Tibial nerve (tissue), 4 donors: ENCODE measurements at places on chromosomes 2 and 18. TPM values are rescaled to one million over a fixed set of nuclear protein-coding genes. Genes with fewer than 3 reads are reported as not detected.

DNA sequence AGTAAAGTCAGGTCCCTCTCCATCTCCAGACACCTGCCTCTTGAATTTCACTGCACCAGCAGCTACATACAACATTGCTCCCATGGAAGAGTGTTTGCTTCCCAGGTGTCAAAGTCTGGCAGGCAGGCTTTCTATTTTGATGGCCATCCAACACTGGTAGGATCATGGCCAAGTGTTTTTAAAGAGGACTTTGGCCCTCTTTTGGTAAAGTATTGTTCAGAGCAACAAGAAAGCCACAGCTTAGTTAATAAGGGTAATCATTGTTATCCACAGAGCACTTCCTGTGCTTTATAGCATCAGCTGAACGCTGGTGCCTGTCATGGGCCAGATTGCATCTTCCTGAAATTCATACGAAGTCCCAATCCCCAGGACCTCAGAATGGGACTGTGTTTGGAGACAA lies 133.2 kb downstream of the NCK2 start:
- H3K27ac ChIP-seq: no peak overlapping the region
- no peaks in the 10 kb centered on the region for H3K27me3 ChIP-seq
- peaks cover 26% of the 10 kb centered on the region for H3K36me3 ChIP-seq
- H3K4me1 ChIP-seq: no peaks in the 10 kb centered on the region
- no peak overlapping the region for H3K4me3 ChIP-seq

GRCh38 chr2:239895116-239895515 lies 130.0 kb downstream of the NDUFA10 start:
- H3K27me3 ChIP-seq: peaks cover 4% of the 10 kb centered on the region
- H3K36me3 ChIP-seq: no peaks in the 10 kb centered on the region
- no peak for DNase-seq
- no peaks in the 10 kb centered on the region for H3K4me1 ChIP-seq
- no peak overlapping the region for H3K4me3 ChIP-seq
- no peak overlapping the region for H3K27ac ChIP-seq

DNA sequence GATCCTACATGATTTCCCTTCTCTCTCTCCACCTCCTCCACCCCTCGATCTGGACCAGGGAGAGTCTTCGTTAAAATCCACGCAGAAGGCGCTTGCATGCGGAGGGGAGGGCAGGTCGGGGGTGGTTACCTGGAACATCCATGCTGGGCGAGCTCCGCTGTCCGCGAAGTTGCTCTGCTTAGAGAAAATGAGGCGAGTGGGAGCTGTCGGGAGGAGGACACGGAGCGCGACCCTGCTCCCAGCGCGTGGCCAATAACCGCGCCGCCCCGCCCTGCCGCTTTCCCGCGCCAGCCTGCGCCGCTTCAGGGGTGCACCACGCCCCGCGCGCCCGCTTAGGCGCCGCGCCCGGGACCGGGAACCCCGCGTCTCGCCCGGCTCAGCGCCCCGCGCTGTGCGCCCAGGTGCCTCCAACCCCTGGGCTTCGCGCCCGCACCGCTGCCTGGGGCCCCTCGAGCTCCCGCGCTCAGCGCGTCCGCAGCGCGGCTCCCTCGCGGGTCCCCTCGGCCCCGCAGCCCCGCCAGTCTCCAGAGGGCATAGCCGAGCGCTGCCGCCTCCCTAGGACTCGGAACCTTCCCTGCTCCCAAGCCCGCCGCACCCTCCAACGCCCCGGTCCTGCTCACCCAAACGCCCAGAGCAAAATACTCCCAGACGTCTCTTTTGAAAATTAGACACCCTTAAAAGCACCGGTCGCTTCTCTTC lies 636 bp downstream of the CBLN2 start:
- DNase-seq: no peak
- H3K4me1 ChIP-seq: no peaks in the 10 kb centered on the region
- no peaks in the 10 kb centered on the region for H3K27me3 ChIP-seq
- H3K27ac ChIP-seq: no peak overlapping the region
- peak overlapping the region; percentile 28 for H3K4me3 ChIP-seq

GRCh38 chr2:64260817-64261216 lies 116.6 kb upstream of the PELI1 start:
- peak; percentile 42 for DNase-seq
- no peaks in the 10 kb centered on the region for H3K27me3 ChIP-seq
- H3K4me3 ChIP-seq: no peak overlapping the region

Gene DAW1
- total RNA-seq: not detected

Gene SETBP1
- total RNA-seq: 26.2 TPM
